GDM1 (cell line): ENCODE measurements at places on chromosomes 12 and 14.

- no peak for DNase-seq
These were observed 29.5 kb upstream of the TMX1 start for GRCh38 chr14:51210594-51210993.

DNA sequence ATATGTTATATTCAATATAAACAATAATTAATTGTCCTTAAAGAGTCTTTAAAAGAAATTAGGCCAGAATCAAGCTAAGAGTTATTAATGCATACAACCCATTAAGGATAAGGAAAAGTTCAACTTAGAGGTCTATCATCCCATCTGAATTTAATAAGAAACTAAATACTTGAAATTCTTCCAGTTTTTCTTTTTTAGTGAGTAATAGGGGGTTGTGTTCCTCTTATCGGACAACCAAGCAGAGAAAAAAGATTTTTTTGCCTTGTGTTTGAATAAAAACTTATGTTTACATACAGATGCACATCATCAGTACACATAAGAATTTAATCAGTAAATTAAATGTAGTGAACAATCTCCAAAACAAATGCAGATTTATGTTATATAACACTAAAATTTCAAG lies 32.5 kb downstream of the PAWR start:
- no peak for DNase-seq

- no peak for DNase-seq
These were observed 26.3 kb upstream of the TCP11L2 start for GRCh38 chr12:106276032-106276740.

- DNase-seq, result no peak
These were observed 813 bp downstream of the TWF1 start for GRCh38 chr12:43805149-43805859.

DNA sequence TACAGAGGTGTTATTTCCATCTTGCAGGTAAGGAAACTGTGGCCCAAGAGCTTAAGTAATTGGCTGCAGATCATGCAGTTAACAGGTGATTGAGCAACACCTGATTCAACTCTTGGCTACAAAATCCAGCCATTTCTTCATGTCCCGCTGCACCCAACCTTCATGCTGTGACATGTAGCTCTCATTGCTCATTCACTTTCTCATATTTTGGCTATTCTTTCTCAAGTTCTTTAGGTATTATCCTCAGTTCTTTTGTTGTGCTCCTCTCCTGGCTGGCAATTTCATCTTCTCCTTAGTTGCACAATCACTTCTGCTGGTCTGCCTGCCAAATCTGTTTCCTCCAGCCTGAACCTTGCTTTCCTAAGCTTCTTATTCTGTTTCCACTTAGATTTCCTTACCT lies 300.8 kb downstream of the SSPN start:
- no peak for DNase-seq

DNA sequence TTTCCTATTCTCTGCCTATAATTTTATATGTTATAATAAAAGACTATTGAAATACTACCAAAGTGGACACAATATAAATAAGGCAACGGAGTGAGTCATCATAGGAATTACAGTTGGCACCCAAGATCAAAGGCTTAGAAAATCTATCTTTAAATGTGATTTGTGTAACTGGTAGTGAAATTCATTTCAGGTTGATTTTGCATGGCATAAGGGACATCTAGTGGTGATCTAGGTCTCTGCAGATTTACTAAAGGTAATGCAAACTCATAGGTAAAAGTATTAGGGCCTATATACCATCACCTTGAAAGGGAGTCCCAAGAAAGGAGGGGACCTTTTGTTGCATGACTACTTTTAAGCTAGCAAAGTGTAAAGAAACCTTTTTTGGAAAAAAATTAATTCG lies 527.2 kb downstream of the NRXN3 start:
- DNase-seq, result no peak

GRCh38 chr12:41402801-41403200 lies 214.7 kb downstream of the PDZRN4 start:
- DNase-seq, result no peak

- DNase-seq, result no peak
These were observed 256.9 kb downstream of the SYT1 start for GRCh38 chr12:79121486-79121885.

- peak; percentile 14 for DNase-seq
These were observed 22.3 kb upstream of the P2RX7 start for GRCh38 chr12:121110211-121110940.

- no peak for DNase-seq
These were observed 717 bp downstream of the PPHLN1 start for GRCh38 chr12:42326541-42327226.

DNA sequence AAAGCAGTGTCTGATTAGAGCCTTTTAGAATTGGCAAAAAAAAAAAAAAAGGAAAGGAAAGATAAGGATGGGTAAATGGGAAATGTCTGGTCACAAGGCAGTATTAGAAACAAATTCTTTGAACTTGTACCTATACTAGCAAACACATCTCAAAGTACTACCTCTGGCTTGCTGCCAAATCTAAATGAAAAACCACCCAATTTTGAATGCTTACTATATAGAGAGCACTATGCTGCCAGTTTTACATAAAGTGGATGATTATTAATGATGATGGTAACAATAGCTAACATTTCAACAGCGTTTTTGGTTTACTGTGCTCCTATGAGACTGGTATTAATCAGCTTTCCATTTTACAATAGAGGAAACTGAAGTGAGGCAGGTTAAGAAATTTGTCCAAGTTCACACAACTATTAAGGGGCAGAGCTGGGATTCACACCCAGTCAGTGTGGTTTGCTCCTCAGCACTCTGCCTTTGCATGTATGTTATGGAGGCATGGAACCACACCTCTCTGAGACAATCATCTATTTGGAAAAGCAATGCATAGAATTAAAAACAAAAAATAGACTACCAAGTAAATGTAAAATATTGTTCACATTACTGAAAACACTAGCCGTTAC lies 34.2 kb downstream of the ATP2B1 start:
- no peak for DNase-seq
